ENCODE measurements at places on chromosomes 5 and 9.

- peak; percentile 56 for DNase-seq
These were observed at the start of gene PCDHGA9 for GRCh38 chr5:141402553-141403243. Gene PCDHGA9 (plus strand): TSS chr5:141402778. CDS start chr5:141402953, 175 bp downstream.

GRCh38 chr9:109975574-109976295 is 195.7 kb downstream of the PALM2AKAP2 start:
- DNase-seq = no peak

GRCh38 chr9:20941174-20941690 is 90.2 kb downstream of the HACD4 start:
- peak; percentile 74 for DNase-seq

- DNase-seq = peak; percentile 54
These were observed 75.4 kb upstream of the ARAP3 start for GRCh38 chr5:141757402-141757801.

GRCh38 chr5:159759791-159760290 is 156.4 kb upstream of the ADRA1B start:
- DNase-seq = no peak

DNA sequence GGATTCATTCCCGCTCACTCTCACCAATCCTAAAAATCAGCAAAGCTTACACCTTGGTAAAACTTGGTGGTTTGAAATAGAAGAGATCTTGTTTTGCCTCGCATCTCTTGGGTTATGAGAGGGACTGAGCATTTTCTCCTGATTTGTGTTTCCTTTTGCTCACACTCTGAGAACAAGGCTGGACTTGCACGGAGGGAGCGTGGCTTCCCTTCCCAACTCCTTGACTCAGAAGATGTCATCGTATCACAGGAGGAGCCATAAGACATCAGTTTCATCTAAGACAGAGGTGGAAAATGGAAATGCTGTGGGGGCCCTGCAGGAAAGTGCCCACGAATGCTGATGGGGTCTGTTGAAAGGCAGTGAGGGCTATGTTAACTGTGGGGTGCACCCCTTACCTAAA is 37.4 kb downstream of the CTSL start:
- DNase-seq = no peak

DNA sequence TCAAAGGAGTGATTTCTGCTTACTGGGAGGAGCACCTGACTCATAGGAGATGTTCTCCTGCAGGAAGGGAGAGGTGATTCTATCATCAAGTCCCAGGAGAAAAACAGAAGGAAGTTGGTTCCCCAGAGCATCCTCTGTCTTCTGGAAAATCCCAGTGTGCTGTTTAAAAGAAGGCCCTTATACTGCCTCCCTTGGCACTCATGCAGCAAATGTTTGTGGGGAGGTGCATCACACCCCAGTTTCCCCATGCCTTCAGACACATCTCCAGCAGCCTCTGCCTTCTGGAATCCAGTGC is 63.1 kb downstream of the PPARGC1B start:
- no peak for DNase-seq

GRCh38 chr9:114521846-114522245 is 16.6 kb upstream of the WHRN start:
- no peak for DNase-seq

- no peak for DNase-seq
These were observed 501.0 kb upstream of the EDIL3 start for GRCh38 chr5:84885485-84886258.

DNA sequence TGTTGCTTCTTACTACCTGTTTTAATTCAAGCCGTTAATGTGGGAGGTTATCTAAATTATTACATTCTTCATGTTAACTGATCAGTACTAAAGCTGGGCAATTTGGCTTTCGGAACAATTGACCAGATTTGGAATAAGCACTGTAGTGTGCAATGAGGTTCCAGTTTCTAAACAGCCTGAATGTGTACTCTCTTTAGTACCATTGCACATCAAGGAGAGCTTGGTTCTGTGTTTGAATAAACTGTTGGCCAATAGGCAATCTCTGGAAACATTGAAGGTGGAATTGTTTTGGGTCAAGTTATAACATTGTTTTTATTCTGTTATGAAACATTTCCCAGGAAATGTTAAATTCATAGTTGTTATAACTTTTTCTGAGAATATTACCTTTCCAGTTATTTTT is 105.2 kb downstream of the PBX3 start:
- DNase-seq = no peak

GRCh38 chr9:135512241-135512603 is 9.0 kb upstream of the LCN1 start:
- no peak for DNase-seq

GRCh38 chr9:92704528-92704927 is 34.6 kb upstream of the IPPK start:
- DNase-seq = no peak

- no peak for DNase-seq
These were observed 123.1 kb upstream of the ANKRD55 start for GRCh38 chr5:56356121-56356835.

- no peak for DNase-seq
These were observed 428.8 kb upstream of the CLINT1 start for GRCh38 chr5:158287643-158288271.

DNA sequence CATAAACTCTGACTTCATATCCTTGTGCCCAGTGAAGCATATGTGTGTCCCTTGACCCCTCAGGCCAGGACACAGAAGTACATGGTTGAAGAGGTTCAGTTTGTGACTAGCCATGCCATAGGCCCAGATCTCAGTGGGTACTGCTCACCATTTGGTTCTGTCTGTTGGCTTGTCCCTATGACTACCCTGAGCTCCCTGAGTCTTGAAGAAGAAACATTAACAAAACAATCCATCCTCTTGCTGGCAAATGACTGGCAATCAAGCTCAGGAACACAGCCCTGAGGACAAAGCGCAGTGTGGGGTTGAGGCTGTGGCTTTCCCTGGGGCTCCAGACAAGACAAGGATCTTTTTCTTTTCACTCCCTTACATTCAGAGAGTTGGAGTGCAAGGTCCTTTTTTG is 46.3 kb downstream of the TNFAIP8 start:
- DNase-seq = no peak

Measured in D341Med (cell line).